ENCODE measurements at places on chromosomes 2 and 18.

DNA sequence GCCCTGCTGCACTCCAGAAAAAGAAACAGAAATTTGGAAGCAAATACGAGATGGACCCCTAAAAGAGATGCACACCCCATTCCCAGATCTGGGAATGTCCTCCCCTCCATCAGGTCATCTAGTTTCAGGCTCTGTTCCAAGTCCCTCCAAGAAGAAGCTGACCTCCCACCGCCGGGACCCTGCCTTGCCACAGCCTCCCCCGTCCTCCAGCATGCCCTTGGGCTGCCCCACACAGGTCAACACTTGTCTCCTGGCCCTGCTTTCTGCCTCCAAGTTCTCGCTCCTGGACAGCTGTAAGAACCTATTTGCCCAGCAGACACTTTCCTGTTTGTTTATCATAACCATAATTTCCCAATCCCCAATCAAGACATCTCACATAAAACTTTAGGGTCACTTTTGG, 2.0 kb downstream of the ASPRV1 start:
- no peak for DNase-seq

GRCh38 chr2:168584911-168585310, 128.8 kb downstream of the CERS6 start:
- no peak for DNase-seq

DNA sequence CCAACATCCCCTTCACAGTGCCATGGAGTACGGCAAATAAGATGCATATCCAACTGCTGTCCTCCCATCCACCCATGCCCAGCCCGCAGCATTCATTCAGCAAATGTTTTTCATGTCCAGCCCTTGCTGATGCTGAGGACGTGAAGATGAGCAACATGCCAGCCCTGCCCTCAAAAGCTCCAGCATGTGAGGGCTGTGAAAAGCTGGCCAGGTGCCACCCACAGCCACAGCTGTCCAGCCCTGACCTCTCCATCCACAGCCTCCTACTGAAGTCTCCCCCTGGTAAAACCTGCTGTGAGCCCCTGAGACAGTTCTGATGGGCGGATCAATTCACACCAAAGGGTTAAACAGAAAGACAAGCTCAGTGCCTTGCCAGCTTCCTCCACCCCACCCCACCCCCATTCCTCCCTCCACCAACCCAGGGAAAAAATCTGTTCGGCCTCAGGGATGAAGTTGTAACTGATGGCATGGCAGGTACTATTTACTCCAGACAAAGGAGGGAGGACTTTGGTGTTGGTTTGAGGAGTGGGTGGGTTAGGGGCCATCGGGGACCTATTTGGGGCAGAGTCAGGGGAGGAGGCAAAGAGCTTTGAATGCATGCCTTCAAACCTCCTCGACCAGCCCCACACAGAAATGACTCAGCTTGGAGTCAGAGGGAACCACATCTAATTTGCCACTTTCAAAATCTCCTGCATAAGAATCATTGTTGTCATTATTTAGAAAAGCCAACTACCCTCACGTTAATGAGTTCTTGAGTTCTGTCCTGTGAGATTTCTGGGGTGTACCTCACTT, 4.3 kb downstream of the ZBTB7C start:
- DNase-seq = no peak

GRCh38 chr2:105781274-105781978, 36.7 kb downstream of the NCK2 start:
- no peak for DNase-seq

GRCh38 chr2:223523551-223524001, 78.6 kb downstream of the SCG2 start:
- no peak for DNase-seq

- no peak for DNase-seq
Observed at GRCh38 chr2:182559623-182560022, 132.8 kb upstream of the PDE1A start.

- no peak for DNase-seq
Observed at GRCh38 chr2:21103274-21103891, 20.4 kb upstream of the TDRD15 start.

DNA sequence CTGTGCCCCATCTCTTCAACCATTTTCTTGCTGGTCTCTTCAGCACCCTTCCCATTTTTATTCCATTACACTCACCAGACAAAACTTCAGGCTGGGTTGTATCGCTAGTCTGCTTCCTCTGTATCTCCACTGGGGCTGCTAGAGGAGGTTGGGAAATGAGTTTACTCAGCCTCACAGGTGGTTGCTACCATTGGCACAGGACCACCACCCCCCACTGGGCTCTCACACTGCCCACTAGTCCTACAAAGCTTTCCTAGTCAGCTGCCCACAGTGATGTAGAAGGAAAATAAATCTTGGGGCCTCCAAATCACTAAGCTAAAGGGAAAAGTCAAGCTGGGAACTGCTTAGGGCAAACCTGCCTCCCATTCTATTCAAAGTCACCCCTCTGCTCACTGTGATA, 12.3 kb upstream of the IL1B start:
- no peak for DNase-seq

- DNase-seq = no peak
Observed at GRCh38 chr2:96789245-96789617, 26.8 kb upstream of the CNNM3 start.

DNA sequence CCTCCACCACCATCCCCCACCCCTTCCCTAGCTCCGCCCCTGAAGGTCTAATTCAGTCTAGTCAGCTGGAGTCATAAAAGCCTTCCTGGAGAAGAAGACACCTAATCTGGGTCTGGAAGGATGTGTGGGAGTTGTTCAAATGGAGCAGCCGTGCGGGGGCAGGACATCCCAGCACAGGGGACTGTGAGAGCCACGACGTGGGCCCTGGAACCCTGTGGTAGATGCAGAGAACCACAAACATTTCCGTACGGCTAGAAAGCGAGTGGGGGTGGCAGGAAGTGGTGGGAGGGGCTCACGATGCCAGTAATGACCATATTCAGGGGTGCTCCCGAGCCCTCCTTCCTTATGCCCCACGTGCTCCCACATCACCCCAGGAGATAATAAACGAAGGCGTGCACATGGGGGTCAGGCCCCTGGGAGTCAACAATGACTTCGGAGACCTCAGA, 20.9 kb upstream of the COL6A3 start:
- DNase-seq = no peak

GRCh38 chr2:53740170-53740569, 27.4 kb upstream of the CHAC2 start:
- DNase-seq = no peak

GRCh38 chr2:137809837-137810236, 154.4 kb upstream of the HNMT start:
- no peak for DNase-seq

DNA sequence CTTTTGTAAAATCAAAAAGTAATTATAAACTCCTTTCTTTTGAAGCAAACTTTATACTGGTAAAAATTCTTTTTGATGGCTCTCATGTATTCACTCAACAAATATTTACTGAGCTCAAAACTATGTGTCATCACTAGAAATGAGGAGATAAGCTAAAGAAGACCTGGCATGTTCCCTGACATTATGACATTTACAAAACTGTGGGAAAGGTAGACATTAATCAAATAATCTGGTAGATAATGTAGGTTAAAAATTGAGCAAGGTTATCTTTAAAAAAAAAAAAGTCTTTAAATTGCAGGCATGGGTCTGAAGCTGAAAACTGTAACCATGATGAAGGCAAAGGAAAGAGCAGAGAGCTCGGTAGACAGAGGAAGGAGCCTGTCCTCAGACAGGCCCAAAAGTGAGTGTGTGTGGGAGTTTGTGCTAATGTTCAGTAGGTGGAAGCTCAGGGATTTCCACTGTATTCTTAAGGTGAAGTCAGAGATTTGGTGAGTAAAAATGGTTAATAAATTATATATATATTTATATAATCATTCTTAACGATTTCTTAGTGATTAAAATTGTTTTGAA, 612.9 kb downstream of the LRP1B start:
- no peak for DNase-seq

DNA sequence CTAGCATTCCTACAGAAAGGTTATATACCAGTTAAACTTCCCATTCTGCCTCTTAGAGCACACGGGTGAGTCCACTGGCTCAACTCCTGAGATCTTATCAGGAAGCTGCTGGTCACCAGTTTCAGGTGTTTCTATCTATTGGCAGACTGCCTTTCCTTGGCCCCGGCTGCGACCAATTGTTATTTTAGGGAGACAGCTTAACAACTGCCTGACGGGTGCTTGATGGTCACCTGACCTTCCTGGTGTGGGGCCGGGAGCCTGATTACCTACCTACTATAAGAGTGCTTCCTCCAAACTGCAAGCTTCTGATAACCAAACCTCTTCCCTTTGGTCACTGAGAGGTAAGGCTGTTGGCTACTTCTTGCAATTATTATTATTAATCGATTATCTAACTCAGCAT, 122.1 kb upstream of the XIRP2 start:
- no peak for DNase-seq

GRCh38 chr18:44453505-44453904, 227.2 kb upstream of the SETBP1 start:
- no peak for DNase-seq

- no peak for DNase-seq
Observed at GRCh38 chr2:233418761-233419546, 64.7 kb downstream of the DGKD start.

DNA sequence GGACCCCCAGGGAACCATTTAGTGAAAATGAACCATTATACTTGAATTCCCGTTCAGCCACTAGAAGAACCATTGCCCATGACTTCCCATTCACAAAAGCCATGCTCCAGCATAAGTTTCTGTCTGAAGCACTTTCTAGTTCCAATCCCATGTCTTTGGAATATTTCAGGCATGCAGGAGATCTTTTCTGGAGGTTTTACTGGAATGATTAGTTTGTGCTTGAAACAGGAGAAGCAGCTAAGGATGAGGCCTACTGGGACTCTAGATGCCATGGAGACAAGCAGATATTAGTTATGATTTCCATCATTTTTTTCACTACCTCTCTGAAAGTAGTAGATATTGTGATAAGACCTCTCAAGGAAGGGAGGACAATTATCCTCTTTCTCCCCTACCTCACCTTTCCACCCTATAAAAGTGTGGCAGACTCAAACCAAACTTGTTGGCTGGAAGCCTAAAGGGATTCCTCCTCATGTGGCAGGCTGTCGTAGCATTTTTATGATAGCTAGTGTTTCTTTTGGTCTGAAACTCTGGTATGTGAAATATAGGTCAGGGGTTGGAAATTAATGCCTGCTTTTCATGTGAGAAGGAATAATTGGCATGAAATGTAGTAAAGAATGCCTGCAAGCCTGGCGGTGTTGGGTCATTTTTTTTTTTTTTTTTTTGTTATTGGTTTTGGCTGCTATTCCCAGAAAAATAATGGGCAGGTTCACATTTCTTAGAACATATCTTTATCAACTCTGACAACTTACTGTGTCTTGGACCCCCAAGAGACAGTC, 29.3 kb upstream of the MMADHC start:
- DNase-seq = no peak

- DNase-seq = no peak
Observed at GRCh38 chr2:236238751-236239150, 25.5 kb downstream of the ASB18 start.

GRCh38 chr2:105070010-105070865, 32.4 kb downstream of the MRPS9 start:
- no peak for DNase-seq

- DNase-seq = no peak
Observed at GRCh38 chr2:230658877-230659652, 53.6 kb upstream of the CAB39 start.

GRCh38 chr2:69285379-69285894, 101.6 kb downstream of the GFPT1 start:
- no peak for DNase-seq

DNA sequence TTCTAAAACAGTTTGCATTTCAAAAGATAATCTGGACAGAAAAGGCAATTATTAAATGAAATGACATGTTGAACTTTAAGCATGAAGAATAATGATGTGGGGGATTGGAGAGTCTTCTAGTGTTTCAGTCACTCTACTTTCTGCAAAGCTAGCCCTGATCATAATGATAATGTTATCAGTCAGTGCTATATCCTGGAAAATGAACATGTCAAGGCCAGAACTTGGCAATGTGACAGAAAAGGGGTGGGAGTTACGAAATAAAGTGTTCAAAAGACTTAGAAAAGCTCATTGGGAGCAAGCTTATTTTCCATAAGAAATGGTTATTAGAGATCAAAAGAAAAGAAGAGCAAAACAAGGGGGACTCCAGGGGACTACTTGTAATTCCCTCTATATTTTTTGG, 288.5 kb upstream of the SLC8A1 start:
- no peak for DNase-seq

GRCh38 chr2:212213191-212213590, 325.4 kb downstream of the ERBB4 start:
- no peak for DNase-seq

GRCh38 chr2:2757764-2758163, 426.7 kb upstream of the MYT1L start:
- DNase-seq = no peak

DNA sequence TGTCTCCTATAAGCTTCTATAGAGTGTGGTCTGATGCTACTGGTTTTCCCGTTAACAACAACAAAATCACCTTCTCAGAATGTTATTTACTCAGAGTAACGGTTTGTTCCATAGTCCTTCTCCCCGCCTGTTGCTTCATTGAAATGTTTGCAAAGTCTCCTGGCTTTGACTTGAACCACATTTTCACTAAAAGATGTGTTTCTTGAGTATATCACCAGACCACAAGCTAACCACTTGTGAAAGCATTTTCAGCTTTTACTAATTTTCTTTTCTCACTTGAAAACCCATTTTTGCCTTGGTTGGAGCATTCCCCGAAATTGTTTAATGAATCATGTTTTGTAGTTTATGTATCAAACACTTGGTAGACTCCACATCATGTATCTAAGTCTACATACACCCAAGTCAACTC, 121.2 kb downstream of the DPP4 start:
- no peak for DNase-seq

- no peak for DNase-seq
Observed at GRCh38 chr18:69992776-69993175, 45.1 kb upstream of the CD226 start.

- DNase-seq = no peak
Observed at GRCh38 chr18:32308493-32309120, 118.8 kb downstream of the MEP1B start.

DNA sequence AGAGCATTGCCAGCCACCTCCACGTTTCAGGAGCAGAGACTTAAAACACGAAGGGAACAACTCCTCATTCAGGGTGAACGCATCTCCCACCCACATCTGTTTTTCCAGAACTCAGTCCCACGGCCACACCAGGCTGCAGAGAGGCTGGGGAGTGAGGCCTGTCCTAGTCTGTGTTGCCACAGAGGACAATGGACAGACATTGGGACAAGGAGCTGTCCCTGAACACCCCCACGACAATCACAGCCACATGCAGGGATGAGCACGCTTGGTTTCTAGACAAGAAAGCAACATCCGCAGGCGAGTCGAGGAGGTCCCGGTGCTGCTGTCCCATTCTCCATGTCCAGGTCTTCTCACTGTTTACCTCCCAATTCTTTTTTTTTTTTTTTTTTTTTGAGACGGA, 167.4 kb downstream of the EIPR1 start:
- DNase-seq = no peak

Measured in prostate gland (tissue), 2 donors.